ENCODE measurements at places on chromosomes 13 and 19.

DNA sequence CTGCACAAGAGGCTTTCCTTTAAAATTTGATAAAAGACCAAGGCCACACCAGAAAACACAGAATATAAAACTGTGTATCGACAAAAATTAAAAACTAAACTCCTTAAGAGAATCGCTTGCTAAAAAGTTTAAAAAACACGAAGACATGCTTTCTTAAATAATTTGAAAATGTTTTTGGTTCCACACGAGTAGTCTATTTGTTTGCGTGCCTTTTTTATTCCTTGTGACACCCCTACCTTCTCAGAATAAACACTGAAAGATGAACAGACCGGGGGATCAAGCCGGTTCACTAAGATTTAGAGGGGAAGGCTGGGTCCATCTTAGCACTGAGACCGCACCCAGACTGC lies 256.4 kb upstream of the STARD13 start:
- DNase-seq, result no peak

DNA sequence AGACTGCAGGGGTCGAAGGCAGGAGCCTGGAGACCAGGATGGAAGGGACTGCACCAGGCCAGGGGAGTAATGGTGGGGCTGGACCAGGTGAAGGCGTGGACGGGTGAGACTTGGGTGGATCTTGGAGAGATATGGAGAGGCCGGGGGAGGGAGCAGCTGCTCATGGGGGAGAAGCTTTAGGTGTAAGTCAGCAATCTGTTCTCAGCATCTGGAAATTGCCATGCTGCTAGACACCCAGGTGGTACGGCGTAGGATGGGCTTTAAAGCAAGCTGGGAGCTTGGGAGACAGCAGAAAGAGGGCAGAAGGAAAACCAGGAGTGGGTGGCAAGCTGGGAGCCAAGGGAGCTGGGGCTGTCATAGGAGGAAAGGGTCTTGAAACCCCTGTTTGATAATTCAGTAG lies 3.0 kb downstream of the CERS4 start:
- DNase-seq, result no peak

GRCh38 chr13:111216166-111216960 lies 101.3 kb downstream of the ARHGEF7 start:
- no peak for DNase-seq

- no peak for DNase-seq
Measured at GRCh38 chr19:49851456-49852259, 699 bp downstream of the PTOV1 start.

GRCh38 chr13:48896312-48896711 lies 79.4 kb upstream of the FNDC3A start:
- no peak for DNase-seq

DNA sequence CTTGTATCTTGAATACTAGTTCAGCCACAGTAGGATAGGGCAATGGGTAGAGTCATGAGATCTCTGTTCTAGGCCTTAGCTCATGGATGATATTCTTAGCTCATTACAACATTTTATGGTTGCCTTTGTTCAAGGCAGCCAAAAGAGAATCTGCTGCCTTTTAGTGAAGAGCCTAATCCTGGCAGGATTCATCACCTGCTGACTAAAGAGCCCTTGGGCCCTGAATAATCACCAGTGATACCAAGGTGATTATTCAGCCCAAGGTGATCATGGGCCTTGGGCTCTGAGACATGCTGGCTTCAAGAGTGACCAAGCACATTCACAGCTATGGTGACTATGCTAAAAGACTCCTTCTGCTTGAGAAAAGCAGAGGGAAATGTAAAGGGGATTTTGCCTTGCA lies 143.3 kb upstream of the MYO16 start:
- DNase-seq, result no peak

DNA sequence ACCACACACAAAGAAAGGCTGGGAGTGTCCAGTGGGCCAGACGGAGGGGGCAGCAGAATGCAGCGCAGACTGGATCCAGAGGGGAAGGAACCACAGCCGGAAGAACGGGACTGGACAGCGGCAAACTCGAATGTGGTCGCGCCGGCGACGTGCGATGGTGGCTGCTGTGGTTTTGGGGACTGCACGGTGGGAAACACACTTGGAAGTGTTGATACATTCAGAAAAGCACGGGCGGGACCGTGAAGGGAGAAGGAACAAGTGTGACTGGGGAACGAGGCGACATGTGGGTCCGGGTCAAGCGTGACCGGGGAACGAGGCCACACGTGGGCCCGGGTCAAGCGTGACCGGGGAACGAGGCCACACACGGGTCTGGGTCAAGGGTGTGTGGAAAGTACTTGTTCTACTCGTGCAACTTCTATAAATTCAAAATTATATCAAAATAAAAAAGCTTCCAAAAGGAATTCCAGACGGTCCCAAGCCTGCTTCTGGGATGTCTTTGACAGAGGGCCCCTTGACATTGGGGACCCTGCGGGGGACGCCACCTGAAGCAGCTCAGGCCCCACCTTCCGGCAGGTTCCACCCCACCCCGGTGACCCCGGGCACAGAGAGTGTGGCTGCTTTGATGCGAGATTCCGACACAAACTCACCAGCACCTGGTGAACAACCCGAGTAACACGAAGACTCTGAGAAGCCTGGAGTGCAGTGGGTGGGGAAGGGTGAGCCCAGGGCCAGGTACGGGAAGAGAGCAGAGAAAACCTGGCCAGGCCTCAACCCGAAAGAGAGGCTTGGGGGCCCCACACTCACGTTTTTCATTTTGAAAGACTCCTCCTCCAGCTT lies 25.1 kb upstream of the C13orf46 start:
- peak; percentile 41 for DNase-seq

DNA sequence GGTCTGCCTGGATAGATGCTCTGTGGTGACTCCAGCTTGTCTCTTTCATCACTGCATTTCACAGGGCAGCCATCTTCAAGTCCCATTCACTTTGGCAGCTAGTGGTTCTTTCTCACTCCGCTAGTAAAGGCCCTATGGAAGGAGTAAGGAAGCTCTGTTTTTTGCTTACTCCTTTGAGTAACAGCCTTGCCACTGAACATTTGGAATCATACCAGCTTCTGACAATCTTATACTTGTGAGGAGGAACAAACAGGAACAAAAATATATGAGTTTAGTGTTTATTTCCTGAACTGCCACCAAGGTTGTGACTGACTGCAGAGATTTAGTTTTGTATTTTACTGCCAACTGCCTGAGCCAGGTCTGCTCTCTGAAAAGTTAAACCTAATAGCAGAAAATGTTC lies 38.7 kb downstream of the KCTD4 start:
- DNase-seq, result no peak

DNA sequence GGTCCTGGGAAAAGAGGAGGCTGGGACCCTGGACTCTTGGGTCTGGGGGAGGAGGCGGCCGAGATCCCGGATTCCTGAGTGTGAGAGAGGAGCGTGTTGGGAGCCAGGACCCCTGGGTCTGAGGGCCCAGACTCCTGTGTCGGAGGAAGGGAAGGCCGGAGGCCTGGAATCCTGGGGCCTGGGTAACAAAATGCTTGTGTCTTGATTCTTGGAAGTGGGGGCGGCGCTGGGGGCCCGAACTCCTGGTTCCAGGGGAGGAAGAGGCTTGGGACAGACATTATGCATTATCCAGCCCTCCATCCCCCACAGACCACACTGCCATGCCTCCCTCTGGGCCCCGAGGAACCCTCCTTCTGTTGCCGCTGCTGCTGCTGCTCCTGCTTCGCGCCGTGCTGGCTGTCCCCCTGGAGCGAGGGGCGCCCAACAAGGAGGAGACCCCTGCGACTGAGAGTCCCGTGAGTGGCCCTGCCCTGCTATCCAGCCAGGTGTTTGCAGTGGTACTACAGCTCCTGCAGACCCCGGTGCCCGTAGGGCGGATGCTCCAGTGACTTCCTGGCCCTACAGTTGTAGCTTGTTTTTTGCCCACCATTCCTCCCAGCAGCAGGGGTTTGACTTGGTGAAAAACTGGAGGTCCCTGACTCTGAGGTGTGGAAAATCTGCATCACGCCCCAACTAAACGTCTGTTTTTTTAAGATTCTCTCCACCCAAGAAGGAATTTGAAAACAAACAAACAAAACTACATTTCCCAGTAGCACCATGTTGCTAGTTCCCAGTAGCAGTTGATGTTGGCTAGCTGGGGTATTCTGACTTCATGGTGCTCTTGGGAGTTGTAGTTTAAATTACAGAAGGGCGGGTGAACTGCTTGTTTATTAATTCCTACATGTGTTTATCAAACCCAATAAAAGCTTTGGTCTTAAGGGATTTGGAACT lies 630 bp downstream of the NUCB1 start:
- DNase-seq, result no peak

DNA sequence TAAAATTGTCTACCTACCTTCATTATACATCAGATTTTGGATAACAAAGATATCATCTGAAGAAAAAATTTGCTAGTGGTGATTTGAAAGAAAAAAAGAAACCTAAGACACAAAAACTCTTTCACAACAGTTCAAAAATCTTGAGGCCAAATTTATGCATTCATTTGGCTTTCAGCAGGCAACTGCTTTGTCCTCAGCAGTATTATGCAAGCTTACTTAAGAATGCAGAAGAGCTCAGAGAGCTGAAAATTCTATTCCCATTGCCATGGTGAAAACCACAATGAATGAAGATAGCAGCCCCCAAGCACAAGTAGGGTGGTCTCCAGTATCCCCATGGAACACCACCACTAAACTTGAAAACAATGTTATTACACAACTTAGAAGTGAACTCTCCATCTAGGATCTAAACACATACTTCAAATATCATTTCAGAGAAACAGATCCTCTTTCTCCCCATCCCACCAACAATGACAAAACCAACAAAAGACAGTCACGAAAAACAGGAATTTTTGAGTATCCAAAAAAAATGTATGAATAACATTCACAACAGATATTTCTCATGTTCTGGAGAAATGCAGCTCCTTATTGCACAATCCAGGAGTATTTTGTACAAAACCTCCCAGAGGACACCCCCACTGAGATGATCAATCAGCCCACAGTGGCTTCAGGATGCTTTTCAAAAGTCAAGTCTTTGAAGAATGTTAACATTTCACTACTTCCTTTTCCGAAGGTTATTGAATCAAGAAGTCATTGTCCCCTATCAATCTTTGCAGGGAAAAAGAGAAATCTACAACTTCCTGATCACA lies 192.7 kb downstream of the LHFPL6 start:
- no peak for DNase-seq

GRCh38 chr13:94558716-94559115 lies 37.2 kb downstream of the TGDS start:
- DNase-seq, result no peak

DNA sequence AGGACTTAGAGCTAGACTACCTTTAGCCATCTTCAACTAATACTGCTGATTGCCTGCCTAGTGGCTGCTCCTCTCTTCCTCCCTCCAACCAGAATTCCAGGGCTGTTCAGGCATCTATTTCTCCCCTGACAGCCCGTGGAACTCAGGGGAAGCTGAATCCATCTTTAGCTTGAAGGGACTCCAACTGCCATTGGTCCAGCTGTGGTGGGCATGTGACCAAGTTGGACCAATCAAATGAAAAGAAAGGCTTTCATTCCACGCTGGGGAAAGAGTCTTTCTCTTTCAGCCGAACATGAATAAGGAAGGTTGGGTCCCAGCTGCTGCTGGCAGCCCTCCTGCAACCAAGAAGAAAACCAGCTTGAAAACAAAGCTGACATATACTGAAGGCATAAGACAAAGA lies 168.5 kb upstream of the OBI1 start:
- DNase-seq, result no peak

DNA sequence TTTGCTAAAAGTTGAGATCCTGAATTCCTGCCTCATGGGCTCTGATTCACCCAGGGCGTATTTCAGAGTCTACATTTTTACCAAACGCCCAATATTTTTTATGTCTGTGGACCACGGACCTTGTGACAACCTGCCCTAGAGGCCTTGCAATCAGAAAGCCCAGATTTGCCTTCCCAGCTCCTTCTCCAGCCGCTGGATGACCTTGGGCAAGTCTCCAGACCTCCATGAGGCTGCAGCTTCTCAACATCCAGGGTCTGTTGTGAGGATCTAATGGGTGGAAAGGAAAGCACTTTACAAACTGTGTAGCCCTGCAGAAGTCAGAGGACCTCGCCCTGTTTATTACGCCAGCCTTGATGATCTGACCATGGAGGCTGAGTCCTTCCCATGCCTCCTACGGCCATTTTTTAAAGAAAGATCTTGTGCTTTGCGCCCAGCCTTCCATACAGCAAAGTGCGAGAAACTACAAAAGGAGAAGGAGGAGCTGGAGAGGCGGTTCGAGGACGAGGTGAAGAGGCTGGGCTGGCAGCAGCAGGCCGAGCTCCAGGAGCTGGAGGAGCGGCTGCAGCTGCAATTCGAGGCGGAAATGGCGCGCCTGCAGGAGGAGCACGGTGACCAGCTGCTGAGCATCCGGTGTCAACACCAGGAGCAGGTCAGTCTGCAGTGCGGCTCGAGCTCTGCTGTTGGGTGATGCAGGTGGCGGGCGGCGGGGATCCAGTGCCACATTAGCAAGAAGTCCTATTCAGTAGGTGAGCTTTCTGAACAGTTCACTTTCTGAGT lies 115.6 kb downstream of the SLC7A1 start:
- DNase-seq, result no peak

DNA sequence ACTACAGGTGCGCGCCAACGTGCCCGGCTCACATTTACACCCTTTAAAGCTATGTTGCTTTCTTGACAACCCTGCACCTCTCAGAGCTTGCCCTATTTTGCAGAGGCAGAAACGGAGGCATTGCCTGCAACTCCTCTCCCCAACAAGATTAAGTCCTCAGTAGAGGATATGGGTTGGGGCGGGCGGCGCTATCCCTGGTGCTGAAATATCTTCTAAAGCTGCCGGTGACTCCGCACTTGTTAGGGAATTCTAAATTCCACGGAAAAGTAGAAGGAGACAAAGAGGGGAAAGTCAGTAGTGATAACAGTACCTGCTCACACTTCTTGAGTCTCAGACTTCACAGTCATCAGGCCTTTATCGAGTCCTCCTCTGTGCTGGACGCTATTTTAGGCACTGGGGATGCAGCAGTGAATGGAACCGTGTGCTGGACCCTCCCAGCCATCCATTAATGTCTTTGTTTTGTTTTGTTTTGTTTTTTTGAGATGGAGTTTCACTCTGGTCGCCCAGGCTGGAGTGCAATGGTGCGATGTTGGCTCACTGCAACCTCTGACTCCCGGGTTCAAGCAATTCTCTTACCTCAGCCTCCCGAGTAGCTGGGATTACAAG lies 18.0 kb downstream of the SLC5A5 start:
- DNase-seq, result no peak

DNA sequence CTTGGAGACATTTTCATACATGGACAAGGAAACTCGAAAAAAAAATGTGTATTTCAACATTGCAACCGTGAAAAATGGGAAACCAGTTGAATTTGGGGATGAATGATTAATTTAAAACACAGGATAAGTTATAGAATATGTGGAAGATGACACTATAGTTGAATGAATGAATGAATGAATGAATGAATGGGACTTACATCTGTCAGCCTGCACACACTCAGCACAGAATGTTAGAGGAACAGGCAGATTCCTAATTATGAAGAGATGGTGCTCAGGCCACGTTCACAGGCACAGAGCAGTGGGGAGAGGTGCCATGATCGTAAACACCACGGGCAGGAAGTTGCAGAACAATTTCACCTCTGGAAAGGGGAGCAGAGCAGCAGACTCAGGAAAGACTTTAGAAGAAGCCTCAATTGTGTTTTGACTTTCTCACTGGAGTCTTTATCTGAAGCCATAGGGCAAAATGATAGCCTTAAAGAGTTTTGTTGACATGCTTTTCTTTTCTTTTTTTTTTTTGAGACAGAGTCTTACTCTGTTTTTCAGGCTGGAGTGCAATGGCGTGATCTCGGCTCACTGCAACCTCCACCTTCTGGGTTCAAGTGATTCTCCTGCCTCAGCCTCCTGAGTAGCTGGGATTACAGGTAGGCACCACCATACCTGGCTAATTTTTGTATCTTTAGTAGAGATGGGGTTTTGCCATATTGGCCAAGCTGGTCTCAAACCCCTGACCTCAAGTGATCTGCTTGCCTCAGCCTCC lies 4.9 kb upstream of the SULT2A1 start:
- no peak for DNase-seq
